ENCODE measurements at places on chromosomes 1 and 21. TPM values are rescaled to one million over a fixed set of nuclear protein-coding genes. Genes with fewer than 3 reads are reported as not detected.

- DNase-seq = no peak
Measured at GRCh38 chr1:96782206-96782605, 60.6 kb downstream of the PTBP2 start.

GRCh38 chr21:40717028-40717427 is 129.9 kb downstream of the DSCAM start:
- no peak for DNase-seq

GRCh38 chr1:101907264-101907663 is 89.5 kb downstream of the OLFM3 start:
- DNase-seq = no peak

- no peak for DNase-seq
Measured at GRCh38 chr1:186498695-186499389, 37.9 kb upstream of the PDC start.

DNA sequence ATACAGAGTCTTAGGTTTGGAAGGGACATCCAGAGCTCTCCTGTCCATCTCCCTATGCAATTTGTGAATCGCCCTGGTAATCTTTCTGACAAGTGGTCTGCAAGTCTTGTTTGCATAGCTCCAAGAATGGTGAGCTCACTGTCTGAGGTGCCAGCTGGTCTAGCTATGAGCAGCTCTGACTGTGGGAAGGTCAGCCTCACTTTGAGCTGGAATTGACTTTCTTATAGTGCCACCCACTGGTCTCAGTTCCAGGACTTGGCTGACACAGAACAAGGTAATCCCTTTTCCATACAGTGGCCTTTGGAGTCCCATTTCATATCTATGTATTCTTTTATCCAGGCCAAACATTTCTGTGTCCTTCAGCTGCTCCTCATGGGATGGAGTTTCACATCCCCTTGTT is 95.6 kb upstream of the C8B start:
- peak; percentile 16 for DNase-seq

Gene FAM151A
- 237 TPM for polyA plus RNA-seq

Gene C8B
- polyA plus RNA-seq = not detected

Gene ALG14
- 11.3 TPM for polyA plus RNA-seq

All from kidney (tissue), 22 donors.